ENCODE measurements at places on chromosomes 16 and 17.

DNA sequence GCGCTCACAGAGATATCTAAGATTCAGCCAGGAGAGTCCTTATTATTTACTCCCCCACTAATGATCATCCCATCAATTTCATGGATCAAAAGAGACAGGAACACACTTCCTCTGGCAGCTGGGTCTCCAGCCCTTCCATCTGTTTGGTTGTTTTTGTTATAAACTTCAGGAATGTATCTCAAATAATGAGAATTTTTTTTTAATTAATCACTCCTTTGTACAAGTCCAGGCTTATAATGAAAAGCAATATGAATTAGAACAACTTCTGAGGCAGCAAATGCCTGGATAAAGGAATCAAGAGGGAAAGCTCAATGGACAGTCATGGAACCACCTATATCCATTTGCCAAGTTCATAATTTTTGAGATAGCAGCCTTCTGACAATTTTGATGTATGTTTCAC, 73.4 kb downstream of the HS3ST3B1 start:
- DNase-seq = no peak

- no peak for DNase-seq
These were observed 70.4 kb upstream of the TANC2 start for GRCh38 chr17:62895320-62896301.

DNA sequence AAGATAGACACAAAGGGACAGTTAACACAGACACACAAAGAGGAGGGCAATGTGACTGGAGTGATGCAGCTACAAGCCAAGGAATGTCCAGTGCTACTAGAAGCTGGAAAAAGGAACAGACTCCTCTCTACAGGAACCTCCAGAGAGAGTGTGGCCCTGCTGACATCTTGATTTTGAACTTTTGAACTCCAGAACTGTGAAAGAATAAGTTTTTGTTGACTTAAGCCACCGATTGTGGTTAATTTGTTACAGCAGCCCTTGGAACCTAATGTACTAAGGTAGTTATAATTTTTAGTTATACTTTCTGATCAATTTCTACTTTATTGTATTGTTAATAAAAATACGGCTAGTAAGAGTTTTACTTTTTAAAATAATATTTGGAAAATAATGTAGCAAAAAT, 129.1 kb downstream of the MYO1D start:
- DNase-seq = no peak

DNA sequence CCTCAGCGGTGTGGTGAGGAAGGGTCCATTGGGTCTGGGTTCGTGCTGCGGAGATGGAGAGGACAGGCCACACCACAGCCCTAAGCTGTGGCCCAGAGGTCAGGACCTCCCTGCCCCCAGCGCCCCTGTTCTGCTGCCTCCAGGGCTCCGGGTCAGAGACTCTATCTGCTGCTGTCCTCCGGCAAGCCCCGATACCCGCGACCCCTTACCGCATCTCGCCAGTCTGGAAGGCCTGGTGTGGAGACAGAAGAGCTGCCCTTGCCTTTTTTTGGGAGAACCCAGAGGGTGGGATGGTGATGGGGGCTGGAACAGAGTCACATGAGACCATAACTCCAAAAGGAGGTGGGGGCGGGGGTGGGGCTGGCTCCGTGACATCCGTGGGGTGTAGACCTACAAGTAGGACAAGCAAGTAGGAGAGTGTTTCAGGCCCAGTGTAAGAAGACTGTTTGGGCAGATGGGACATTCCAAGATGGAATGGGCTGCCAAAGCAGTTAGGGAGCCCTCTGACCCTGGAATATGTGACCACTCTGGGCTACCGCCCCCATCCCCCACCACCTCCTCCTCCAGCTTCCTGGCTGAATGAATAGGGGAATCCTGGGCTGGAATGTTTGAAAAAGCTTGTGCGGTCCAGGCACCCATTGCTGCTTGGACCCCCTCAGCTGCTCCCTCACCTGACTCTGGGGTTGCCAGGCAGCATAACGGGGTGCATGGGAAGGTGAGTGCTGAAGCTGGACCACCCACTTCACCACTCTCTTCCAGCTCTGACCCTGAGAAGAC, 1.4 kb downstream of the XYLT2 start:
- DNase-seq = peak; percentile 7

GRCh38 chr16:58732545-58733247, 1.4 kb downstream of the GOT2 start:
- DNase-seq = no peak

DNA sequence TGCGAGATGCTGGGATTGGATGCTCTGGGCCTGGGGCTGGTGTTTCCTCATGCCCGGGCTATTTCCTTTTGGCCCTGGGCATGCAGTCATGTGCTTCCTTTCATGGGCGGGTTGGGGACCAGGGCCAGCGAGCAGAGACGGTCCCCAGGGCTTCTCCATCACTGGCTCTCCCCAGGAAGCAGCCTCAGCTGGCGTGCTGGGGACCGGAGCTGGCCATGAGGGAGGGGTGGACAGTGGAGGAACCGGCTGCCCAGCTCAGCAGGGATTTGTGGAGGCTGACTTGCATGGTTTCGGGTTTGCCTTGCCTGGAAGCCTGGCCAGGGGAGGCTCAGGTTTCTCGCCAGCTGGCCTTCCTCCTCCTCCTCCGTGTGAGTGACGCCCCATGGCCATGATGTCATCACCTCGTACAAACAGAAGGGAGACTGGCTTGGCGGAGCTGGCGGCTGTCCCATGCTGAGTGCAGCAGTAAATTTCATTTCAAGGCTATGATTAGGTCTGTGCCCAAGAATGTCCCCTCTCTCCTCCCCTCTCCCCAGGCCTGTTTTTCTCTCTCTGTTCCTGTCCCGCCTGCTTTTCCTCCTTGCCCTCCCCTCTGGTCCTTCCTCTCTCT, 8.9 kb upstream of the TIMP2 start:
- peak; percentile 93 for DNase-seq

DNA sequence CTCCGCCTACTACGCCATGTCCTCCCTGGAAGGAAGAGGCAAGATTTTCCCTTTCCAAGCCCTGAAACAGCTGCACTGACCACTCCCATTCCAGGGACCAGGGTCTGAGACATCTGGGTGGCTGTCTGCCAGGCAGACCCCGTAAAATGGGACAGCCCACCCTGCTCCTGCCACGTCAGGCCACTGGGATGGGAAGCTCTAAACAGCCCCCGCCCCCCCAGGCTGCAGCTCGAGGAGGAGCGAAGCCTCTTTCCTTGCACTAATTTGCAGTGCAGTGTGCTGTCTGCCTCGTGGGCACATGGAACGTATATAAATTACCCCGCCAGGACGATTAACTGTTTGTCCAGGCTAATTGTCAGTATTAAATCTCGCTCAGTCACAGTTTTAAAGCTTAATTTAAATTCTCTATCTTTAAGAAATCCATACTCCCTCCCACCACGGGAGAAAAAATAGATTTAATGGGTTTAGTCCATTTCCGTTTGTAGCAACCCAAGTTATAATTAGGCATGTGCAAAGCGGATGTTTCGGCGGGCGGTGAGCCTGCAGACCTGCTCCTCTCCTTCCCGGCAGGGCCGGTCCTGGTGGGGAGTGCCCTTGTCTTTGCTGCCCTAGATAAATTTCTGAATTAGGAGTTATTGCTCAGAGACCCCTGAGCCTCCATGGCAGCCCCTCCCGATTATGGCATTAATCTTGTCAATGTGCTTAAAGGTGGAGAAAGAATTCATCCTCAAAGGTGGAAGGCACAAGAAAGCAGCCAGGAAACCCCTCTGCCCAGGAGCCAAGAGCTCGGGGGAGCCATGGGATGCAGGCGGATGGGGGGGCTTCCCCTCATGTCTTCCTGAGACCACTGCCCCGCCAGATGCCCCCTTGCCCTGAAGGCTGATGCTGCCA, 268.0 kb upstream of the TNRC6C start:
- peak; percentile 61 for DNase-seq

All from hepatocyte (in vitro differentiated cells).